ENCODE measurements at places on chromosomes 6 and 20. TPM values are rescaled to one million over a fixed set of nuclear protein-coding genes. Genes with fewer than 3 reads are reported as not detected.

The MAD2L1BP gene
- 20.6 TPM for total RNA-seq

The ULBP2 gene
- 2.1 TPM for total RNA-seq

The RSPO4 gene
- 8.3 TPM for total RNA-seq

The SLC2A10 gene
- total RNA-seq: 107 TPM

All from hair follicle dermal papilla cell (primary cell).